Eye (tissue), 1 donor: ENCODE measurements at places on chromosomes 6 and 20.
A peak's percentile ranks its signal among the peaks of the same experiment; 100 is the strongest.

DNA sequence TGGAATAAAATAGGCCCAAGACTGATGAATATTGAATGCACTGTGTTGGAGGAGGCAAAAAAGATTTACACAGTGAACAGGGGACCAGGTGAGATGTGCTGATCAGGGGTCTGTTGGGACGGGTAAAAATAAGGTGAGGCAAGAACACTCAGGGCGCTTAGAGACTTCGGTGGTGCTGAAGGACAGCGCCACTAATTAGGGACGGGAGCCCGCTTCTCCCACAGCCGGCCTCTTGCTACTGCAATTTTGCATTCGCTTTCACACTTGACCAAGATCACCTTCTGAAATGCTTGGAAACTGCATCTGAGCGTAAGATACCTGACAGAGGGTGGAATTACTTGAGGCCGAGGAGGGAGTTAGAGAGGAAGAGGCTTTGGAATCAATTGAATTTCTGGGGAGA, 7.3 kb downstream of the TFAP2D start:
- DNase-seq, result peak; percentile 86

DNA sequence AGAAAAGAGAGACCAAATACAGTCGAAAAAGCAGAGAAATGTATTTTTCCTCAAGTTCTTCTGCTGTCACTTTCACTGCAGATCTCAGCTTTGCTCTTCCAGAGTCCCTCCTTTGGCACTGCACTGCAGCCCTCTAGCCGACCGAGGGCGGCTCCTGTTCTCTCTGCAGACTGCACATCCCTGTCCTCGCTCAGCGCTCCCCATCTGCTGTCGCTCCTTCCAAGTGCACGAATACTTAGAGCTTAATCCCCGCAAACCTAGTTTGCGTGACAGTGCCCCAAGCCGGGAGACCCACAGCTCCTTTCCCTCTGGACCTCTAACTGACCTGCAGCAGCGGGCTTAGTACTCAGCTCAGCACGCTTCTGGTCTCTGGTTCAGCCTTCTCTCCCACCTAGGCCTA, 15.2 kb downstream of the RPP21 start:
- DNase-seq, result no peak

- peak; percentile 76 for DNase-seq
Observed at GRCh38 chr20:56004007-56004406, 1.3 kb downstream of the CBLN4 start.

GRCh38 chr6:14948586-14949245, 297.2 kb upstream of the JARID2 start:
- no peak for DNase-seq

GRCh38 chr6:106858653-106859092, 115.9 kb downstream of the CD24 start:
- DNase-seq, result peak; percentile 11
